ENCODE measurements at places on chromosomes 11 and 22. TPM values are rescaled to one million over a fixed set of nuclear protein-coding genes. Genes with fewer than 3 reads are reported as not detected.

GRCh38 chr11:122785031-122785541 is 53.2 kb upstream of the CRTAM start:
- no peak overlapping the region for H3K4me3 ChIP-seq
- H3K36me3 ChIP-seq = no peaks in the 10 kb centered on the region
- peaks cover 12% of the 10 kb centered on the region for H3K4me1 ChIP-seq
- DNase-seq = no peak

DNA sequence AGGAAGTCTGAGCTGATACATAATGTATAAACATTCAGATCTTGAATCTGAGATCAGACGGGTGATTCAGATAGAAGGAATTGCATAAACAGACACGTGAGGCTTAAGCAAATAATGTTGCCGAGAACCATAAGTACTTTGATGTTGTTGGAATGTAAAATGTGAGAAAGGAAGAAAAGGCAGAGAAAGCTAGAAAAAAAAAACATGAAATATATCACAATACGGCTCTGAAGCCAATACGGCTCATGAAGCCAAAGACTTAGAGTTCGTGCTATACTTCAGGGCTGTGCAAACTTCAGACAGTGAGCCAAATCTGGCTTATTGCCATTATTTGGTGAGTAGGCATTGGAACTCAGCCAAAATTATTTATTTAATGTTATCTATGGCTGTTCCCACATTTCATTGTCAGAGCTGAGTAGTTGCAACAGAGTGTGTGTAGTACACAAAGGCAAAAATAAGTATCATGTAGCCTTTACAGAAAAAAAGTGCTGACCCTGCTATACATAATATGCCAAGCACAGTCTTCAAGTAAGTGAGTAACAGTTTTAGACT is 673.3 kb downstream of the CNTN5 start:
- no peak overlapping the region for H3K27ac ChIP-seq
- H3K4me1 ChIP-seq = no peaks in the 10 kb centered on the region
- H3K36me3 ChIP-seq = peaks cover 2% of the 10 kb centered on the region
- H3K27me3 ChIP-seq = no peaks in the 10 kb centered on the region

NRGN gene
- 4.4 TPM for total RNA-seq

MMP12 gene
- total RNA-seq = not detected

- no peaks in the 10 kb centered on the region for H3K4me1 ChIP-seq
- no peaks in the 10 kb centered on the region for H3K36me3 ChIP-seq
- H3K4me3 ChIP-seq = no peak overlapping the region
- H3K27me3 ChIP-seq = no peaks in the 10 kb centered on the region
- no peak overlapping the region for H3K27ac ChIP-seq
Measured at GRCh38 chr11:115425816-115426215, 78.4 kb downstream of the CADM1 start.

DNA sequence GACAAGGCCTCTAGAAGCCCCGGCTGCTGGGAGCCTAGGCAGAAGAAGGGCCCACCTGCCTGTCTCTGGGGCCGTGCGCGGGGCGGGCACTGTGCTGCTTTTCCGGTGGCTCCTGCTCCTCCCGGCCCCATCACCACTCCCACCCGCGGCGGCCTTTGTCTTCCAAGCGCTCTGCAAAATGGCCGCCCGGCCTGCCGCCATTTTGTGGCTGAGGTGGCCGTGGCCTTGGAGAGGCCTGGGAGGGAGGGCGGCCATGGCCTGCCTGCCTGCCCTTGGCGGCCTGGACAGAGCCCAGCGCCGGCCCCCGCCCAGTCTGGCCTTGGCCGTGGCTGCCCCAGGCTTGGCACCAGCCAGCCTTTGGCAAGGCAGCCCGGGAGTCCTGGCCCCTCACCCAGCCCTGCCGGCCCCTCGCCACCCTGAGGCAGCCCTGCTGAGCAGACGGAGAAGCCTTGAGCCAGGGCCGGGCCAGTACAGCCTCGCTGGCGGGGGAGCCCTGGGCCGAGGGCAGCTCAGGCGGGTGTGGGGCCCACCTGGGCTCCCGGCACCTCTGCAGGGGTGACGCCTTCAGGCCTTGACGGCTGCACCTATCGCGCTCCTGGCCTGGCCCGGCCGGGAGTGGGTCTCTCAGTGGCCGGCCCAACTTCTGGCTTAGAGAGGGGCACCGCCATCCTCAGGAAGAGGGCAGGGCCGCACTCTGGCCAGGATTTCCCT is 46.0 kb upstream of the PPARA start:
- H3K4me1 ChIP-seq = no peaks in the 10 kb centered on the region
- no peak overlapping the region for H3K27ac ChIP-seq
- no peak overlapping the region for H3K4me3 ChIP-seq
- no peaks in the 10 kb centered on the region for H3K36me3 ChIP-seq
- no peaks in the 10 kb centered on the region for H3K27me3 ChIP-seq

RBMXL2 gene
- not detected for total RNA-seq

- H3K36me3 ChIP-seq = no peaks in the 10 kb centered on the region
- H3K4me3 ChIP-seq = no peak overlapping the region
- H3K4me1 ChIP-seq = no peaks in the 10 kb centered on the region
- no peak for DNase-seq
- no peak overlapping the region for H3K27ac ChIP-seq
- H3K27me3 ChIP-seq = peaks cover 19% of the 10 kb centered on the region
Measured at GRCh38 chr11:74696939-74697675, 34.1 kb downstream of the CHRDL2 start.

DNA sequence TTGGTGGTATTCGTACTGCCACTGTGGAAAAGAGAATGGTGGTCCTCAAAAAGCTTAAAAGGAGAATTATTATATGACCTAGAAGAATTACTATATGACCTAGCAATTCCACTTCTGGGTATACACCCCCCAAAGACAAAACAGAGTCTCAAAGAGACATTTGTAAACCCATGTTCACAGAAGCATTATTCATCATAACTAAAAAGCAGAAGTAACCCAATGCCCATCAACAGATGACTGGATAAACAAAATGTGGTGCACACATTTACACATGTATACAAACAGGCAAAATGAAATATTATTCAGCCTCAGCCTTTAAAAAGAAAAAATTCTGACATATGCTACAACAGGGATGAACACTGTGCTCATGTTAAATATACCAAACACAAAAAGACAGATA is 89.4 kb downstream of the ARHGAP32 start:
- no peaks in the 10 kb centered on the region for H3K4me1 ChIP-seq
- no peak overlapping the region for H3K27ac ChIP-seq
- H3K36me3 ChIP-seq = peaks cover 6% of the 10 kb centered on the region

DNA sequence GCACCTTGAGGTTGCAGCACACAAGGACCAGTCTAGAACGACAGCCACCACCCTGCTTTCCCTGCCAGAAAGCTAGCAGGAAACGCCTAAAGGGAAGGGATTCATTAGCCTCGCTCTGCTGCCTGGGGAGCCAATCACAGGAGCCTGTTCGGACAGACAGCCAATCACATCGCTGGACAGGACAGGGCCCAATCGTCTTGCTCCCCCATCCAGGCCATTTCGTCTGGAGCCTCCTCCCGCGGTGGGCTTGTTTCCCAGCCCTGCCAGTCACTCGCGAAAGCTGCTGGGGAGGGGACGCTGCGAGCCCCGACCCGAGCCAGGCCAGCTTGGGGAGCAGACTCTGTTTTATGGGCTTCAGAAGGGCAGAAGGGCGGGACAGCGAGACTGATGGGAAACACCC is 79.8 kb upstream of the NCAM1 start:
- H3K4me1 ChIP-seq = no peaks in the 10 kb centered on the region
- no peaks in the 10 kb centered on the region for H3K36me3 ChIP-seq
- H3K4me3 ChIP-seq = no peak overlapping the region
- peaks cover 4% of the 10 kb centered on the region for H3K27me3 ChIP-seq
- no peak for DNase-seq

- H3K36me3 ChIP-seq = peaks cover 3% of the 10 kb centered on the region
- no peaks in the 10 kb centered on the region for H3K27me3 ChIP-seq
- H3K4me3 ChIP-seq = peak overlapping the region; percentile 55
- H3K4me1 ChIP-seq = peaks cover 31% of the 10 kb centered on the region
Measured at GRCh38 chr22:46561435-46561905, 24.1 kb upstream of the CELSR1 start.

OR8A1 gene
- total RNA-seq = not detected

TP53I11 gene
- total RNA-seq = 20.0 TPM

DNA sequence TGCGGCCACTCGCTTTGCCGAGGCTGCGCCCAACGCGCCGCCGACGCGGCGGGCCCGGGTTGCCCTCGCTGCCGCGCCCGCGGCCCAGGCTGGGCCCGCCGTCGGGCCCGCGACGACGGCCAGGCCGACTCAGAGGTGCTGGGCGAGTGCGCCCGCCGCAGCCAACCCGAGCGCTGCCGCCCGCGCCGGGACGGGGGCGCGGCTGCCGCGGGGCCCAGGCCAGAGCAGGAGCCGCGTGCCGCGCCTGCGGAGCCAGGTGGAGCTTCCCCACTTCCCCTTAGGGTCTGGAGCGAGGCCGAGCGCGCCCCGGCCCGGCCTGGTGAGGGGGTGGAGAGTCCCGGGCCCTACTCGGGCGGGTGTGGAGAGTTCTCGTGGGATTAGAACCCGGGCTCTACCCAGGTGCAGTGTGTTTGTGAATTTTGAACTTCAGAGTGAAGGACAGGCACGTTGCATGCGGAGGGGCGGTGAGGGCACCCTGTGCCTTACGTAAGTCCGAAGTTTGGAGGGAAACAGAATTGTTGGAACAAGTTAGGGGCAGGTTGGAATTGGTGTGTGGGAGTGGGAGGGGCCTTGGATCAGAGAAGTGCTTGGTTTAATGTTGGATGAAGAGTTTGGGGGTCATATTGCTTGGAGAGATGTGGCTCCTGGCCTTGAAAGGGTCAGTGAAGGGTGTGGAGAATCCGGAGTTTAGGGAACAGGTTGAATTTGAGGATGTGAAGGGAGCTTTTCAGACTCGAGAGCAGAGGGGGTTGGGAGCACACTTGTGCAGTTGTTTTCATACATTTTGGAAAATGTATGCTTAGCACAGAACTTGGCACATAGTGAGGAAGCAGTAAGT is 697 bp downstream of the RNF169 start:
- peak; percentile 65 for DNase-seq
- peaks cover 3% of the 10 kb centered on the region for H3K36me3 ChIP-seq
- peak overlapping the region; percentile 87 for H3K27ac ChIP-seq
- no peaks in the 10 kb centered on the region for H3K27me3 ChIP-seq
- H3K4me3 ChIP-seq = peak overlapping the region; percentile 98

VPREB1 gene
- not detected for total RNA-seq

DNA sequence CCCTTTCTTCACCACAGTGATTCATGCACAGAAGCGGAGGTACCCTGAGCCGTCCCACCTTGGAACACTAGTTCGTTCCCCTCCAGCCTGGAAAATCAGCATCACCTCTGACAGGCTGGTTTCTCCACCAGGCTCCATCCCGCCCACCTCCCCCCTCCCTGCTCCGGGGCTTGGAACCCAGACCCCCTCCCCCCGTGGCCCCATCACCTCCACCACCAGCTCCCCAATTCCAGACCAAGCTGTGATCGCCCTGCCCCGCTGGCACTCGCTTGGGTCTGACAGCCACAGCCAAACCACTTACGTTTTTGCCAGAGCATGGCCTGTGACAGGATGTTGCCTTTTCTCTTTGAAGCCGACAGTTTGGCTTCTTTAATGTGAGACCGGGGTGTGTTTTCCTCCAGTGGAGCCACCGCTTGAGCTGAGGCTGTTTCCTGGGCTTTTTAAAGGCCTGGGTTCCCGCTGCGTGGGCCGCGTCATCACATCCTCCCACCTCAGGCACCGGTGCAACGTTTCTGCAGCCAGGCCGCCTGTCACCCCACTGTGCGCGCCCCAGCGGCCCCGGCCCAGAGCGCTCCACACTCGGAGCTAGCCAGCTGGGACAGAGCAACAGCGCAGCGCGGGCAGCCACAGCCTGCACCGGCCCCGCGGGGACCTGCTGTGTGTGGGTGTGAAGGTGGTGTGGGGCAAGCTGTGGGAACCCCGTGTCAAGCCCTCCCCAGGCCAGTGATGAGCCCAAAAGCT is at the start of gene POU2AF1:
TSS of gene POU2AF1 (minus strand) at position 415 of the 741 bp plus-strand sequence. CDS start at position 317, 98 bp downstream.
- peaks cover 53% of the 10 kb centered on the region for H3K4me1 ChIP-seq
- peak; percentile 66 for DNase-seq
- no peaks in the 10 kb centered on the region for H3K36me3 ChIP-seq
- H3K27me3 ChIP-seq = no peaks in the 10 kb centered on the region
- H3K27ac ChIP-seq = peak within 1 kb of the TSS; percentile 80

DNA sequence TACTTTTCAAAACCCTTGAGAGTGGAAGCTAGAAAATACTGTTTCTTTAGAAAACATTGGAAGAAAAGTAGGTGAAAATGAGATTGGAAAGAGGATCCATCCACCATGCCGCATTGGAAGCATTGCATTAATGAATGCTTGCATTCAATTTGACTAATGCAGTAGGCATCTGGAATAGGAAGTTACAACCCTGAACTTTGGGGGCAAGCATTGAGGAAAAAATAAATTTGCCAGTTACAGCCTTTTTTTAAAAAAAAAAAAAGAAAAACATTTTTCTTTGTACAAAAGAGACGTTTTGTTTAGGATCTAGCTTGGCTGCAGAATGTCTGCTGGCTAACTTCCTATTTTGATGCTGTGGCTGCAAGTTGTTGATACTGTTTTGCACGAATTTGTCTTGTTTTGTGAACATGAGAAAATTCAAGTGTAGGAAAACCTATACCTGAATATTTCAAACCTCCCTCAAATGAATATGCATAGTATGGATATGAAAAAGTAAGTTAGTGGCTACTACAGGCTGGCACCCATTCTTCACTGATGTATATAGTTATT is 28.1 kb downstream of the RTN3 start:
- H3K4me3 ChIP-seq = no peak overlapping the region
- peaks cover 20% of the 10 kb centered on the region for H3K4me1 ChIP-seq
- DNase-seq = no peak
- no peak overlapping the region for H3K27ac ChIP-seq

GTF2H1 gene
- total RNA-seq = 47.4 TPM

DNA sequence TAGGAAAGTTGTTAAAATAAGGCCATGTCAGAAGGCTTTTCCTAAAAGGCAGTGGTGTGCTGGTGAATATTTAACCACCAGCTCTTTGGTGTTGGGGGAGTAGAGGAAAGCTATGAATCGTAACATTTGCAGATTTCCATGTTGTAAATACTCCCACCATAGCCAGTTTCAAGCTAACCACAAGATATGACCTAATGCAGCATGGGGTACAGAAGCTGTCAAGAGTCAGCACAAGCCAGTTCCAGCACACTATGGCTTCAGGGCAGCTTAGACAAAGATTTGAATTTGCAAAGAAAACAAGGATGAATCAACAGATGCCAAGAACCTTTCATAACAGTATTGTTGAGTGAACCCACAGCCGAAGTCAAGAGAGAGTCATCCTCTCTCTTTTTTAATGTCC is 40.0 kb downstream of the COMMD9 start:
- peaks cover 8% of the 10 kb centered on the region for H3K4me1 ChIP-seq
- H3K27me3 ChIP-seq = peaks cover 76% of the 10 kb centered on the region
- DNase-seq = no peak
- no peak overlapping the region for H3K4me3 ChIP-seq
- no peak overlapping the region for H3K27ac ChIP-seq

DNA sequence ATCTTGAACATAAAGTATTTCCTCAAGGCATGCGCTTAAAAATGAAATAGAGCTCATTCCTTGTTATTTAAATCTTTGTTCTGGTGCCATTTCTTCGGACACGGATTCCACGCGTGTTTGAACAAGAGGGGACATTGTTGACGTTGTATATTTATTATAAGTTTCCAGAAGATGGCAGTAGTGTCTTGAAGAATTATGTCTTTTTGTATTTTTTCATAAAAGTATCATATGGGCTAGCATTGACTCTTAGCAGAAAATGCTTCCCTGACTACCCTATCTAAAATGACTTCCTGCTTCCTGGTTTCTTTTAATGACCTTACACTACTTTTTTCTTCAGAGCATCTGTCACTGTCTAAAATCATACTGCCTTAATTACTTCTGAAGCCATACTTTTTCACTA is 20.4 kb downstream of the BIRC2 start:
- DNase-seq = no peak
- H3K36me3 ChIP-seq = peaks cover 19% of the 10 kb centered on the region
- peak overlapping the region; percentile 92 for H3K27ac ChIP-seq
- H3K27me3 ChIP-seq = no peaks in the 10 kb centered on the region
- H3K4me1 ChIP-seq = peaks cover 38% of the 10 kb centered on the region
